Stimulated activated naive CD4-positive, alpha-beta T cell (primary cell): ENCODE measurements at places on chromosomes 2 and 18.
A peak's percentile ranks its signal among the peaks of the same experiment; 100 is the strongest.

- no peak for DNase-seq
These were observed 148.5 kb downstream of the FHOD3 start for GRCh38 chr18:36446059-36446458.

DNA sequence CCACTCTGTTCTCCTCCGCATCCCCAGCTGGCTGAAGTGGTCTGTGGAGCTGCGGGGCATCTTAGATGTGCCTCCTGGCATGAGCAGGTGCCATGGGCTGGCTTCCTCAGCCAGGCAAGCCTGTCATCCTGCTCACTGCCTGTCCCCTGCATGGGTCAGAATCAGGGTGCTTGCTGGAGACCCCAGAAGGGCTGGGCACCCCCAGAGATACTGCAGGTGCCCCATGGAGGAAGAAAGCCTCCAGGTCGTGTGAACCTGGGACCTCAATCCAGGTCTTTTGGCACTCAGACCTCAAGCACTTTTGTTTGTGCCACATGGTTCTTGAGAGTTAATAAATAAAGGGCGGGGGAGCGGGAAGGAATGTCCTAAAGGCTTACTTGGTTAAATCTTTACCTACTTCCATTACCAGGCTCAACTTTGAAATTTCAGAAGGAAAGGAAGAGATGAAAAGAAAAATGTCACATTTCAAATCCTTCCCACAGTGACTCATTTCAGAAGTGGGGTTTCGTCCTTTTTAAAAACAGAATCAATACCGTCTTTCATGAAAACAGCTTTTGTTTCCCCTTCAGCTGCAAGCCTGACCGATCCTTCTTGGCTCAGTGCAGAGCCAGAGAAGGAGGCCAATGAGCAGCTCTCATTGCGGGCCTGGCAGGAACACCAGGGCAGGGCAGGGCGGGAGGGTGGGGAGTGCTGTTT lies 69.9 kb downstream of the RHOB start:
- DNase-seq: no peak

- no peak for DNase-seq
These were observed 72.5 kb downstream of the GALR1 start for GRCh38 chr18:77321823-77322805.

GRCh38 chr2:170770606-170771420 lies 635 bp downstream of the ERICH2 start:
- peak; percentile 38 for DNase-seq

DNA sequence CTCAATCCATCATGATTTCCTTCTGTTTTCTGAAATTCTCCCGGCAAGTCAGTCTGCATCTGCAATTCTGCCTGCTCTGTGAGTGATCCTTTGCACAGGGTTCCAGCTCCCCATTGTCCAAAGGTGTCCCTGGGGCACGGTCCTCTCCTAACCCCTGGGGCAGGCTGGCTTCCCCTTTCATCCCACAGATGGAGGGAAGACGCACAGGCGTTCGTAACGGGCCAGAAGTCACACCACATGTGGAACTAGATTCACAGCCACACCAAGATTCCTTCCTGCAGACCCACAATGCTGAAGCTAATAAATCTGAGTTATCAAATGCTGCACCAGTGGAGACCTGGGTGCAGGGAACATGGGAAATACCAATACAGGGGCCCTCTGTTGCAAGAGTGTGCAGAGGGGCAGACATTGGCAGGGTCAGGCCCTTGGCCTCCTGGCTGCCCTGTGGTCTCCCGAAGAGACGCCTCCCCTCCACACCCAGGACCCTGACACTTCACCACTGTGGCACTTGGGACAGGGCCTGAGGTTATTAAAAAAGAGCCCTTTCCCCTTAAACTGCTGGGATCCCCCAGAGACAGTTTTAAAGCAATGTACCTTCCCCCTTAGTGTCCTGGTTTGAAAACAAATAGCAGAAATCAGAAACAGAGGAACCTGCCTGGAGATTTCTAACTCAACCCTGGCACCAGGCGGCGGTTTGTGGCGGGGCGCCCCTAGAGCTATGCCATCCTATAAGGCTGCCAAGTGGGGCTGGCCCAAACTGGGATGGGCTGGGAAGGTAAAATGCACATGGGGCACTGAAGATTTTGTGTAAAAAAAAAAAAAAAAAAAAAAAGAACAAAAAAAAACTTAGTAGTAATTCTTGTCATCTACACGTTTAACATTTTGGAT lies 15.4 kb downstream of the ZNF516 start:
- DNase-seq: no peak

- DNase-seq: no peak
These were observed 122.2 kb downstream of the RBMS1 start for GRCh38 chr2:160371251-160372009.
